ENCODE measurements at places on chromosomes 6 and 20.
A peak's percentile ranks its signal among the peaks of the same experiment; 100 is the strongest.

GRCh38 chr6:3849681-3850450 lies 693 bp downstream of the FAM50B start:
- DNase-seq: no peak

GRCh38 chr20:2236256-2236655 lies 59.5 kb upstream of the TGM3 start:
- DNase-seq: no peak

GRCh38 chr6:11439017-11439420 lies 98.5 kb upstream of the TMEM170B start:
- DNase-seq: no peak

- peak; percentile 58 for DNase-seq
These were observed 11.9 kb upstream of the CPNE5 start for GRCh38 chr6:36851149-36851614.

DNA sequence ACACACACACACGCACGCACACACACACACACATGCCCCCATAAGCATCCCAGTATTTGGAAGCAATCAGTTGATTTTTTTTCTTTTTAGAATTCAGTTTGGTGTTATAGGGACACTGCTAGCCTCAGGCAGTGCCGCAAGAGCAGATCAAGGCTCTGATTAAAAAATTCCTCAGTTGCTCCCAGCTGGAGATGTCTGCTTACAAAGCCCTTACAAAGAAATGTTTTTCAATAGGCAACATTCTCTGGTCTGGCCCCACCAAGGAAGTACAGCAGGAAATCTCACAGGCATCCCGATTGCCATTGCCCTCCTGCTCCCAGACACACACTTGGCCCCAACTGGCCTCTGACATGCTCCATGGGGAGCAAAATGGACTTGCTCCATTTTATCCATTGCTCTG lies 22.9 kb upstream of the CD83 start:
- DNase-seq: peak; percentile 15

DNA sequence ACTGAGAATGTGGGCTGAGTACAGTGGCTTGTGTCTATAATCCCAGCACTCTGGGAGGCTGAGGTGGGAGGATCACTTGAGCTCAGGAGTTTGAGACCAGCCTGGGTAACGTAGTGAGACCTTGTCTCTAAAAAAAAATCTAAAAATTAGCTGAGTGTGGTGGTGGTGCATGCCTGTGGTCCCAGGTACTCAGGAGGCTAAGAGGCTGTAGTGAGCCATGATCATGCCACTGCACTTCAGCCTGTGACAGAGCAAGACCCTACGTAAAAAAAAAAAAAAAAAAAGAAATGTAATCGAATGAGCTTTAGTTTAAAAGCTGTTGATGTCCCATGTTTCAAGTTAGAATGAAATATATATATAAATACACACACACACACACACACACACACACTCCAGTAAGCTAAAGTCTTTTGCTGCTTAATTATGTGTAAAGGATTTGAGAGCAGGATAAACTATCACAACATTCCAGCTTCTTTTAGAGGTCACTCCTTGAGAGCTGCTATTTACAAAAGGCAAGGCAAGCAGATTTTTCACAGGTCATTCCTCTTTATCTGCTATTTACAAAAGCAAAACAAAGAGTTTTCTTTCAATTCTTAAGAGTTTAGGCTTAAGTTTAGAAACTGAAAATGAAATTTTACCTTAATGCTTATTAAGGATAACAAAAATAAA lies 4.7 kb upstream of the MICAL1 start:
- DNase-seq: no peak
